Head of caudate nucleus (tissue), 42 donors: ENCODE measurements at places on chromosomes 12 and 14.

DNA sequence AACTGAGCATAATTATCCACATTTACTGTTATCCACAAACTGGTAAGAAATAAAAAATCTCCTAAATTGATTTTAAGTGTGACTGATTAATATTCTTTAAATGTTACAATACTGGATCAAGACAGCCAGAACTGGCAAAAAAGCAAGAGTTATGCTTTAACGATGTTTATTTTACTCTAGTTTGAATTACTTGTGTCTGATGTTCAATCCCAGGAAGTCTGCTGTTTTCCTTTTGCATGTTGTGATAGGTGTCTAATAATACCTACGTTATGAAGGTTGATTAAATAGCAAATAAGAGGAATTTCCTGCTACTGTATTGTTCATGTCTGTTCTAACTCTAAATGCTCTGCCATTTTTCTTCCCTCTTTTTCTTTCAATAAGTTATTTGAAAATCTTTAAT lies 34.4 kb upstream of the OTOGL start:
- no peak for DNase-seq

GRCh38 chr12:46299851-46300250 lies 31.0 kb upstream of the SLC38A1 start:
- no peak for DNase-seq

GRCh38 chr12:52213564-52214420 lies 19.3 kb upstream of the KRT7 start:
- peak; percentile 65 for DNase-seq

GRCh38 chr14:68695326-68695768 lies 97.5 kb downstream of the ZFP36L1 start:
- DNase-seq, result no peak

- DNase-seq, result no peak
Measured at GRCh38 chr12:21697904-21698630, 40.4 kb upstream of the LDHB start.

DNA sequence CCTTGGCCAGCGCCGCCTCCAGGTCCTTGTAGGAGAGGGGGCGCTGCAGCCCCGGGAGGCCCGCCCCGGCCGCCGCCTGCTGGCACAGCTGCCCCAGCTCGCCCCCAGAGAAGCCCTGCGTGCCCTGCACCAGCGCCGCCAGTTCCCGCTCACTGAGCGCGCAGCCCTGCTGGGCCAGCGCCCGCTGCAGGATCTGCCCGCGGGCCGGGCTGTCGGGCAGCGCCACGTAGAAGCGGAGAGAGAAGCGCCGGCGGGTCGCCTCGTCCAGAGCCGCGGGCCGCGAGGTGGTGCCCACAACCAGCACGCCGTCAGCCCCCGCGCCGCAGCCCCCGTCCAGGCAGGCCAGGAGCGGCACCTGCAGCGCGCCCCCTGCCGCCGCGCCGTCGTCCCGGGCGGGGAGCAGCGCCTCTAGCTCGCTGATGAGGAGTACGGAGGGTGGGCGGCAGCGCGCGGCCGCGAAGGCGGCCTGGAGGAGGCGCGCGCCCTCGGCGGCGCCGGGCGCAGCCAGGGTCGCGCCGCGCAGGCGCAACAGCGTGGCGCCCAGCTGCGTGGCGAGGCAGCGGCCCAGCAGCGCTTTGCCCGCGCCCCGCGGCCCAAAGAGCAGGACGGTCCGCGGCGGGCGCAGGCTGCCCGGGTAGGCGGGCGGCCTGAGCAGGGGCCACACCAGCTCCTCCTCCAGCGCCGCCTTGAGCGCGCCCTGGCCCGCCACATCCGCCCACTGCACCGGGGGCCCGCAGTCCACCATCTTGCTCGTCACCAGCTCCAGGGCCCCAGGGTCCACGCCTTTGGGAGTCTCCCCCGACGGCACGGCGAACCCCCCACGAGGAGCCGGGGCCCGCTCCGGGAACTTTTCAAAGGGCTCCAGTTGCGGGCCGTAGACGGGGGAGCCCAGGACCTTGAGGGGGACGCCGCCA lies 27.7 kb downstream of the FIGNL2 start:
- DNase-seq, result peak; percentile 78

- DNase-seq, result no peak
Measured at GRCh38 chr14:96727980-96728717, 69.0 kb upstream of the VRK1 start.

GRCh38 chr12:64968989-64969819 lies 144.8 kb downstream of the TBC1D30 start:
- no peak for DNase-seq

- no peak for DNase-seq
Measured at GRCh38 chr12:84397263-84397662, 515.3 kb downstream of the SLC6A15 start.

- DNase-seq, result no peak
Measured at GRCh38 chr14:89614009-89614691, 197.1 kb upstream of the FOXN3 start.

DNA sequence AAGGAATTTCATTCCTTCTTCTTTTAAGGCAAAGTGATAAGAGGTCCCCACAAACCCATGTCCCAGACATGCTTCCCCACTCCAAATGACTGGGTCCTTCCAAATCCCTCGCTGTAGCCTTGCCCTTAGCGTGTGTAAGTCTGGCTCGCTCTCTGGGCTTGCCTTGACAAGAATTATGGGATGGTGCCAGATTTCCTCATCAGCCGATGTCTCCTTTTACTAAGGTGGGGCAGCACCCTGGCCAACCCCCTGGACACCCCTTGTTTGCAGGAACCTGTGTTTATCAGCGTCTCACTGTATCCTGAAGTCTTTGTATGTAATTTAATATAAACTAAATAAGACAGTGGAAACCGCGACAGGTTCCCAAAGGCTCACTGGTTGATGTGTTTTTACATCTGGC lies 493.3 kb downstream of the EGLN3 start:
- no peak for DNase-seq

GRCh38 chr14:54981698-54982097 lies 45.2 kb downstream of the WDHD1 start:
- no peak for DNase-seq

GRCh38 chr14:74504874-74505720 lies 11.5 kb downstream of the ISCA2 start:
- no peak for DNase-seq

DNA sequence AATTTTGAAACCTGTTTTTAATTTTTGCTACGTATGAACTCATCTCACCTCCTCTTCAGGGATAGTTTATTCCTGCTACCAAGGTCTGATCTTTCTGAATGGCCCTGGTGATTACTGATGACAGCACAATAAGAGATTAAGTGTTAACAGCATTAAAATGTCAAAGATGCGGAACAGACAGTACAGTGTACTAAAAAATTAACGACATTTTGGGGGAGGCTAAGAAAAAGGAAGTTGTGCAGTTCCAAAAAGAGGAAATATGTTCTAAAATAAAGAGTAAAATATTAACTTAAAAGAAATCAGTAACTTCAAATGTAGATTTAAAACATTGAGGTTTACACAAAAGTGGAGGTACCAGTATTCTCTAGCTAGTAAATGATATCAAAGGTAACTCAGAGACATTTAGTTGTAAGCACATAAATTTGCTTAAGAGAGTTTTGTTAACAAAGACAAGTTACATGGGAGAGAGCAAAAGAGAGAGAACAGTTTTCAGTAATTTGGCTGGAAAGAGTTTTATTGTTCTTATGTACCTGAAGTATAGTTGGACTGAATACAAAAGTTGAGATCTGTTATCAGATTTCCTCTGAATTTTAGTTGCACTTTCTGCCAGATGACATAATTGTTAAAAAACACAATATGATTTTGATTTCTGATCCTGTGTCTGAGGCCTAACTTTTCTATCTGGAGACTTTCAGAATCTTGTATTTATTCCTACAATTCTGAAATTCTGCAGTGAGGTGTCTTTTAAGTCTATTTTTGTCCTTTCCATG lies 4.2 kb upstream of the CLECL1 start:
- DNase-seq, result no peak
